Right ventricle myocardium superior (tissue), 1 donor: ENCODE measurements at places on chromosomes 3 and 15. TPM values are rescaled to one million over a fixed set of nuclear protein-coding genes. Genes with fewer than 3 reads are reported as not detected.

Gene KCNMB3
- total RNA-seq, result 0.89 TPM

Gene RASL12
- 19.7 TPM for total RNA-seq

Gene DLEC1
- 0.16 TPM for total RNA-seq

Gene ANKRD34C
- total RNA-seq, result not detected

Gene THPO
- 0.11 TPM for total RNA-seq

Gene MESP1
- total RNA-seq, result 11.6 TPM

Gene ATP2B2
- total RNA-seq, result not detected
